Non-pigmented ciliary epithelial cell (primary cell): ENCODE measurements at places on chromosomes 2 and 18.

GRCh38 chr2:212109792-212110680 is 428.6 kb downstream of the ERBB4 start:
- DNase-seq, result no peak

GRCh38 chr2:177717831-177718618 is 325.5 kb downstream of the AGPS start:
- DNase-seq, result no peak

DNA sequence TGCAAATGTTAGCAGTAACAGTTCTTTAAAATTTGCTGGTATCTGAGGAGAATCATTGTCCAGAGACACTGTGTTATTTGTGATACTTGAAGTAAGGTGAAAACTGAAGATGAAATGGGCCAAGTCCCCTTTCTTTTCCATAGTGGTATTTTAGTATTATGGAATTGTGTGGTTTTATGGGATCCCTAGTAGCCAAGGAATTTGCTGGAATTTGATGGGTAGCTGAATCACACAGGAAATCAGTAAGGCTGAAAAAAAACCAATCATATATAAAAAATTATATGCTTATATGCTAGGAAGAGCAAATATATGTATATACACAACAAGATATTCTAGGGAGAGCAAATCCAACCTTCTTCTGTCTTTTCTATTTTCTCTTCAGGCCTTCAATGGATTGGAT is 54.2 kb upstream of the TACR1 start:
- no peak for DNase-seq

GRCh38 chr2:60644951-60645350 is 91.5 kb upstream of the BCL11A start:
- DNase-seq, result no peak

DNA sequence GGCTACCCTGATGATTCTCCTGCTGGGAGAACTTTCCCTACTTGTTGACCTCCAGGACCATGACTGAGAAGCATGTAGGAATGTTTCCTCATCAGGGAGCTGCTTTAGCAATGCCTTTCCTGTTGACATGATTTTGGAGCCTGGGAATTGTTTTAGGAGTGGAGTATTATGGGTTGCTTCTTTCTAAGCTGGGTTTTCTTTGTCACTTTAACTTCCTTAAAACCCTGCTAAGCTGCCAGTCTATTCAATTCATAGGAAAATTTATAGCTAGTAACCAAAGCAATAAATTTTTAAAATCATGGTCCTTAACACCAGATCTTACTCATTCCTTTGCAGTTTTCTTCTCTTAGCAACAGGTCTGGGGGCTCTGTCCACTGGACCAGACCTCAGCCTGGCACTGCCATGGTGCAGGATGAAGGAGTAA is 125.6 kb upstream of the TACR1 start:
- no peak for DNase-seq

DNA sequence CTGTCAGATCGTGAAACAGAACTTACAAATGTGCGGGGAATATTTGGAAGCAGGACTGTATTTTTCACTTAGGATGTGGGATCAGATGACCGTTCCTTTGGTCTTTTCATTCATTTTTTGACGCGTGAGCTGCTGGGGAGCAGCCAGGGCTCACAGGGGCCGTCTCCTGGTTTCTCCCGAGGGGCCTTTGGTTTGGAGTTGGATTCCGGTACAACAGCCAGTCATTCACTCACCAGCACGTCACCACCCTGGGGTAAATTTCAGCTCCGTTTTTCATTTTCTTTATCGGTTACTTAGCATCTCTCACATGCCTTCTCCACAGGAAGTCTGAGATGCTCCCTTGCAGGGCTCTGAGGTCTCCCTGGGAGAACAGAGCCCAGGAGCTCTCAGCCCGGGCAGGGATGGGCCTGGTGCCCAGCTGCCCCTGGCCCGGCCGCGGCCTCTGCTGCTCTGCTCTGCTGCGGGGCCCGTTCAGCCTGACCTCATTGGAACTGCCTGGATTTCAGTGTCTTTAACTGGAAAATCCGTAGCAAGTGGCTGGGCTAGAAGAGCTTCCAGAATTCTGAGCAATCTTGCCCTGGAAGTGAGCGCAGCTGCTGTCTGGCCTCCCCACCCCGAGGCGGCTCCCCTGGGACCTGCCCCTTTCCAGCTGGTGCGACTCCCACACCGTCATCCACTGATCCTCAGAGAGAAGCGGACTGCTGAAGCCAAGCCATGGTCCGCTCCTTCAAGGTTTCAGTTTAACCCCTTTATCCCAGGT is 335.6 kb downstream of the EIPR1 start:
- DNase-seq, result no peak

GRCh38 chr2:224764565-224765236 is 48.5 kb upstream of the CCDC195 start:
- no peak for DNase-seq

DNA sequence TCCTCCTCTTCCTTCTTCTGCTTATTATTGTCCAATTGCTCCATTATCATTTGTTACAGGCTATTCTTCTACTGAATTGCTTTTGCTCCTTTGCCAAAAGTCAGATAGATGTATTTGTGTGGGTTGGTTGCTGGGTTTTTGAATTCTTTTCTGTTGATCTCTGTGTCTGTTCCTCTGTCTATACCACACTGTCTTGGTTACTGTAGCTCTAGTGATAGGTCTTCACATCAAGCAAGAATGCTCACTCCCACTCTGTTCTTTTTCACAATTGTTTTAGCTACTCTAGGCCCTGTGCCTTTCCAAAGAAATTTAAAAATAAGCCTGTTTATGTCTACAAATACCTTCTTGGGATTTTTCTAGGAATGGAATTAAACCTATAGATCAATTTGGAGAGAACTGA is 217.2 kb downstream of the GALR1 start:
- DNase-seq, result no peak
